ENCODE measurements at places on chromosomes 7 and 10.
A peak's percentile ranks its signal among the peaks of the same experiment; 100 is the strongest.

DNA sequence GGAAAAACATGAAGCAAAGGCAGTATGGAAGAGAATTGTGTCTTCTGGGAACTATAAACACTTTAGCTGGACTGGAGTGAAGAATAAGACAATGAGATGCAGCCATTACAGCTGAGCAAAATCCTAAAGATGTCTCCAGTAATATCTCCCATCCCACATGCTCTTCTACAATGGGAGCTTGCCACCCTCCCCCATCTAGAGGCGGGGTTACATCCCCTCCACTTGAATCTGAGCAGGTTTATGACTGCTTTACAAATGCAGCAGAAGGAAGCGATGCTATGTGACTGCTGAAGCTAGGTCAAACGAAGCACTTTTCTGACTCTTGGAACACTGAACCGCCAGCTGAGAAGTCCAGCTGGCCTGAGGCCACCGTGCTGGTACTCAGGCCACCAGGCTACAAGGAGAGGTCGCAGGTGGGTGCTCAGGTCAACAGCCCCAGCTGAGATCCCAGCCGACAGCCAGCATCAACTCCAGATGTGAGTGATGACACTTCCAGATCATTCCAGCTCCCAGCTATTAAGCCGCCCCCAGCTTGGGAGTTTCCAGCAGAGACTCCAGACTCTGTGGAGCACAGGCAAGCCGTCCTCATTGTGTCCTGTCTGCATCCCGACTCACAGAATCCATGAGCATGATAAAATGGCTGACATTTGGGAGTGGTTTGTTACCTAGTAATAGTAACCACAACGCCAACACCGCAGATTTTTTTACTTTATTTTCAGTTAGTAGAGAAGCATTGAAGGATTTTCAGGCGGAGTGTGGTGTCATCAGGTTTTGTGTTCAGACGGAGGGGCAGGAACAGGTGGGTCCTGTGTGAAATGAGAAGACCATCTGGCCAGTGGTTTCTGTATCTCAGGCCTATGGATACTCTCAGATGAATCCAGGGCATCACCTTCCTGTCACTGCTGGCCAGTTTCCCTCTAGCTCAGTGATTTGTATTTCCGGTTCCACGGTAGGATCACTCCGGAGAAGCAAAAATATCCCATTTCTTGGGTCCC, 89.3 kb downstream of the NPY start:
- DNase-seq: no peak

DNA sequence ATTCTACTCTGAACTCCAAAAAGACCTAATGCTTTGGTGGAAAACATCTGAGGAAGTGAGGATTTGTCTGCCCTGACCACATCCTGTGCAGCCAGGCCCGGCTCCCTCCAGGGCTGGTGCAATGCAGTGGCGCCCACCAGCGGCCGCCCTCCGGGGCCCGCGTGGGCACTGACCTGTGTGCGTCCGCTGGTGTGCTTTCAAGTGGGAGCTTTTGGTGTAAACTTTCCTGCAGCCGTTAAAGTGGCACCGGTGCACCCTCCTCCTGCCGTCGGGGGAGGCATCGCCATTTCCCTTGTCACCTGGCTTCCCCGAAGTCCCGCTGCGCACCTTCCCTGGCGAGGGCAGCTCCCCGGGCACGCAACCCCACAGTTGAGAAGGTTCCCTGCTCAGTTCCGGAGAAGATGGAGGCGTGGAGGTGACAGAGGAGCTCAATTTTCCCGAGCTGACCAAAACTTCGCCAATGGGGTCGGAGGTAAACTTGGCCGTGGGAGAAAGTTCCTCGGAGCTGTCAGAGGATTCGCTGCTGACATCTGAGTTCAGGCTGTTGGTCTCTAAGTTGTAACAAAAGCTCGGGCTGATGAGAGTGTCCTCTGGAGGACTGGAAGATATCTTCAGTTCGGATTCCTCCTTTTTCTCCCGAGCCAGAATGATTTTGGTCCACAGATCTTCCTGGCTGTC, 3.4 kb downstream of the KLF6 start:
- DNase-seq: no peak

DNA sequence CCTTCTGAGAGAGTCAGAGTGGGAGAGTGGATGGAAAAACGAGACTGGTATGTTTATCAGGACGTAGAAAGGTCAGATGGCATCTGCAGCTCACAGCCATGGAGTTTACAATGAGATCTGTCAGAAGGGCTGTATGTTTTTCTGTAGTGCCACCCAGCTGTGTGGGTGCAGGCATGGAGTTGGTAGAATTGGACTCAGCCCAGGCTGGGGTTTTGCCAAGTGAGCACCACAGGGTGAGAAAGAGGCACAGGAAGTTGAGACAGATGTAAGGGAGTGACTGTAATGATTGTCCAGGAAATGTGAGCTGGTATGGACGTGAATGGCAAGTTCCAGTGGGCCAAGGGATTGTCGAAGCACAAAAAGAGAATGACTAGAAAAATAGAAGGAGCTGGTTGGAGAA, 9.1 kb upstream of the ZYX start:
- no peak for DNase-seq

GRCh38 chr7:25853314-25853713, 298.7 kb upstream of the NFE2L3 start:
- DNase-seq: no peak

DNA sequence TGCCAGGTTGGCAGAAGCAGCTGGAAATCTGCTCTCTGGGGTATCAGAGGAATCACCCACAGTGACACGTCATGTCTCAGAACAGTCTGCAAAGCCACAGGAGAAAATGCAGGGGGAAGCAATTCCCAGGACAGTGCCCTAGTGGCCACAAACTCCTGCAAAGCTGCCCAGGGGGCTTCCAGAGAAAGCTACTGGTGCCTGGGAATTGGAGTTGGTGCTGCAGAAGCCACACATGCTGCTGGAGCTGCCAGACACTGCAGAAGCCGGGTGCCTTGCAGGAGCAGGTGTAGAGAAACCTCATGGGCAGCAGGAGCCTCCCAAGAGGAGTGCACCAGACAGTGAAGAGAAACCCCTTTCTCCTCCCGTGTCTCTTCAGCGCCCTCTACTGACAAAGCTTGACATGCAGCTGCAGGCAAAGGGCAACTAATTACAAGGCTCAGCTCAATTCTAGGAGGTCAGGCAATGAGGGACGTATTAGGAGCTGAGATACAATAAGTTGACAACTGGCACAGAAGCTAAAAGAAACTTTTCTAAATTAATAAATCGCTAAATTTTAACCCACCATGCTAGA, 30.2 kb upstream of the NUB1 start:
- no peak for DNase-seq

GRCh38 chr7:151368136-151368571, 26.5 kb downstream of the NUB1 start:
- DNase-seq: peak; percentile 12

GRCh38 chr10:85862771-85863170, 503.8 kb downstream of the GRID1 start:
- no peak for DNase-seq

DNA sequence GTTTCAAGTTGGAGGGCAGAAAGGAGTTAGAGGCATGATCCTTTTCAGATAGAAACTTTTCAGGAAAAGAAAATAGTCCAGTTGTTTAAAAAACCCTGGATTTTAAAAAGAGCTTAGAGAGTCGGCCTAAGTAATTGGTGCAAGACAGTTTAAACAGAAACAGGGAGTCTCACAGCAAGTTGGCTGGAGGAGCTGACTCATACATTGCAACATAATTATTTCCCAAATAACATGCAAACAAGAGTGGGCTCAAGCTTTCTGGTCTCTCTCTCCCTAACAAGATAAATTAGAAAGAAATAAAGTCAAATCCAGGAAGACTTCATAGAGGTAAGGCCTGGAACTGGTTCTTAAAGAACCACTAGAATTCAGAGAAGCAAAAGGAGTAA, 100.3 kb upstream of the AGBL3 start:
- no peak for DNase-seq

DNA sequence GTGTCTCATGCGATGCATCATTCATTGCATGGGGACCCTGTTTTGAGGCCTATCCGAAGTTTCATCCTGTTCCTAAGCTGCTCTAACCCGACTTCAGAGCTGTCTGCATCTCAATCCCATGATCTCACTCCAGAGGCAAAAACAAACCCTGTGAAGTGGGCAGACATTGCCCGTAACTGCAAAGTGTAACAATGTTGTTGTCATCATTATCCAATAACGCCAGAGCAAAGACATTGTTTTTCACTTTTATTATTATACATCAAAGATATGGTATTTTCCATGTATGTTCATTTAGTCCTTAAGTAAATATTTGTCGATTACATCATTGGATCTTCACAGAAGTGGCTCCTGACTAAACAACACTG, 246.7 kb downstream of the KLF6 start:
- DNase-seq: no peak

DNA sequence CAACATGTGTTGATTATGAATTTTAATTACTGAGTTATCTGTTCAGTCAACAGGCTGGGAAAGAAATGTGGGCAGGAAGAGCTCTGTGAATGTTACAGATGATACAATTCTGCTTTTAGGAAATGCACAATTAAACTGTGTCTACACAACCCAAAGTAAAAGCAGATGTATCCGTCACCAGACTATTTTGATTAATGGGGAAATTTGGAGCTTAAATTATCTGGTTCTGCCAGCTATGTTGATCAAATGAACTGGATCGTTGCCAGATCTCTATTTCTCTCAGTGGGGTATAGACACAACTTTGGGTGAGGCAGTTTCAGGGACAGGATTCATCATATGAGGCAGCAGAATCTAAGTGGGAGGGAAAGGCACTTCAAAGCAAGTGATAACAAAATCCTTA, 136.5 kb downstream of the NEUROD6 start:
- no peak for DNase-seq

DNA sequence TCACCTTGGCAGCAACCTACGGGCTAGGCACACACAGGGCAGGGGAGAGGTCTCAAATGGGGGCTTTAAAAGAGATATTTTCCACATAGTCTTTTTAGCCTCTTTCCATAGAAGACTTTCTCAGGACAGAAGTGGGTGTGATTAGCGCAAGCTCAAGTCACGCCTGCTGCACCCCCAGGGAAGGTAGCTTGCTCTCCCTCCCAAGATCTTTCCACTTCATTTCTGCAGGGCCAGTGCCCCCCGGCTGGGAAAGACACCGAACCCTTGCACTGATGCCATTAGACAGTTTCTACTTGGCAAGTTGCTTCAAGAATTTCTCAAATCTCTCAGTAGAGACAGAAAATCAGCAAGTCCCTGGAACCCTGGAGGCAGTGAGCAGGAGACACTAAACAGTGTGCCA, 19.4 kb downstream of the CHST15 start:
- DNase-seq: no peak

DNA sequence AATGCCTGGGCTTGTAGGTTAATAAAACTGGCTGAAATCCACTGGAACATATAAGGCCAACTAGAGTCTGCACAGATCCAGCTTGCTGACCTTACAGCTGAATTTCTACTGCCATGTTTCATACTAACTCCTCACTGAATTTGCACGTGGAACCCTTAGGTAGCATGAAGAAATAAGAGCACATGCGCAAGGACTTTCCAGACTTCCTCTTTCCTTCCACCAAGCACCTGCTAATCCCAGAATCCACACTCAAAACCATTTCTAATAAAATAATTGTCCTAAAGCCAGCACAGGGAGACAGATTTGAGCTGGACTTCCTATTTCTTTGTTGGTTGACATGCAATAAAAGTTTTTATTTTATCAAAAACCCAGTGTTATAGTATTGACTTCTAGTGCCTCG, 46.8 kb downstream of the NPVF start:
- DNase-seq: no peak

DNA sequence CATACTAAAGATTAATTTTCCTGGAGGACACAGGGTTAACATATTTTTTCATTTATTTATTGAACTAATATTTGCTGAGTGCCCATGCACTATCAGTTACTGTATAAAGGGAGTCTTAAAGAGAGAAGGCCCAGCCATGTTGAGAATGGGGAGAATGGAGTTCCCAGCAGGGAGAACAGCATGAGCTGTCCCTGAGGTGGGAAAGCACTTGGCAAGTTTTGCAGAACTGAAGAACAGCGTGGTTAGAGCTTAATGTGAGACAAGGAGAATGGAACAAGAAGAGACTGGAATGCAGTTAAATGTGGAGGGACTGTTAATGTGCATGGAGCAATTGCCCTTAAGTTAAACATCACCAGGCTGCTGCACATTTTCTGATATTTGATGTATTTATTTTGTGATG, 435.4 kb downstream of the SUGCT start:
- no peak for DNase-seq

GRCh38 chr7:134789967-134790685, 10.7 kb downstream of the CALD1 start:
- no peak for DNase-seq

GRCh38 chr7:155490697-155491628, 33.0 kb downstream of the EN2 start:
- no peak for DNase-seq

DNA sequence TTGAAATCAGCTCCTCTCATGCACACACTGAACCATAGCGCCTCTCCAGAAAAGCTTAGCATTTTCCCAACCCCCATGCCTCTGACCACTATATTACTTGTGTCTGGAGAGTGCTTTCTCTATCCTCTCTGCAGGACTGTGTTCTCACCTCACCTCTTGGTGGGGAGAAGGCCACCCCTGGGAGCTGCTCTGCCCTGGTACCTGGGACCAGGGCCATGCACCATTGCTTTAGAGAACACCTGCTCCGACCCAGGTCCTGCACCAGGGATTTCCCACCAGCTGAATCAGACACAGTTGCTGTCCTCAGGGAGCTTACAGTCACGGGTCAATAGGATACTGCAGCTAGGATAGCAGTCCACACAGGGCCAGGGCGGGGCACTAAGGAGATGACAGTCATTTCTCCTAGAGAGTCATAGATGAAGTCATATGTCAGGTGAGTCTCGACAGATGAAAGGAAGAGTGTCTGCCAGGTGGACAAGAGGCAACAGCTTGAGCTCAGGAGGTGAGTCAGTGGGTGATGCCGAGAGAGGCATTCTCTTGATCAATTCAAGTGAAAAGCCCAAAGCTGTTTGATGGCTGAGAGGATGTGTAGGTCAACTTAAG, 619 bp upstream of the LMTK2 start:
- DNase-seq: no peak

DNA sequence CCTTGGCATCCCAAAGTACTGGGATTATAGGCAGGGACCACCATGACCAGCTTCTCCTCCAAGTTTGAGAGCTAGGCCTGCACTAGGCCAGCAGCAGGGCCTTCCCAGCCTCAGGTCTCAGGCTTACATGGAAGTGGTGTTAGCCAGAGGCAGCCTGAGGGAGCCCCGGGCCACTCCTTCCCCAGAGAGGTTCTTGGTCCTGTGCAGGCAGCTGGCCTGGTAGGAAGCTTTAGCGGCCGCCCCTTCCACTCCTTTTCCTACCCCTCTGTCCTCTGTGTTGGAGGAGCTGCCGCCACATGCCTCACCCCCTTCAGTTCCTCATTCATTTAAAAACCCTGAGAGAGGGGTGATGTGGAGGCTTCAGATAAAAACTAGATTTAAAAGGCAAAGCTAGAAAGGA, 40.3 kb downstream of the TSPAN15 start:
- DNase-seq: no peak

DNA sequence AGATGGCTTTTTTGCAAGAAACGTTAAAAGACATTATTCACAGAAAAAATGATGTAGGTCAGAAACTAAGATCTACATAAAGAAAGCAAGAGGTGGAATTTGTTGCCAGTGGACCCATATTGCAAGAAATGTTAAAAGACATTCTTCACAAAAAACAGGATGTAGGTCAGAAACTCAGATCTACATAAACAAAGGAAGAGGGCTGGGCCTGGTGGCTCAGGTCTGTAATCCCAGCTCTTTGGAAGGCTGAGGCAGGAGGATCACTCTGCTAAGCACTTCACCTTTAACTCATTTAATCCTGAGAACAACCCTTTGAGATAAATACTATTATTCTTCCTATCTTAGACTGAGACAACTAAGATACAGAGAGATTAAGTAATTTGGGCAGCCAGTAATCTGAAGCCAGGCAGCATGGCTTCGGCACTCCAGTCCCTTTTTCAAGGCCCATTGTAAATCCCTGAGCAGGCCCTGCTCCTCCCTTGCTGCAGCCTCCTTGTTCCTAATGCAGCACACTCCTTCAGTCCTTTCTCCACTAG, 11.6 kb downstream of the ZFAND4 start:
- no peak for DNase-seq

Data from DMS79 treated with DMSO at 0.1 percent for 48 hours (cell line).